EH (cell line): ENCODE measurements at places on chromosomes 11 and 22.

- no peak for DNase-seq
Measured at GRCh38 chr11:27612932-27613880, 87.0 kb downstream of the BDNF start.

GRCh38 chr11:39249566-39250365 is 2209.7 kb downstream of the LRRC4C start:
- DNase-seq = no peak

- DNase-seq = no peak
Measured at GRCh38 chr11:120832481-120833238, 191.2 kb upstream of the TBCEL start.

GRCh38 chr11:2421996-2422395 is 21.4 kb downstream of the TSSC4 start:
- DNase-seq = no peak

DNA sequence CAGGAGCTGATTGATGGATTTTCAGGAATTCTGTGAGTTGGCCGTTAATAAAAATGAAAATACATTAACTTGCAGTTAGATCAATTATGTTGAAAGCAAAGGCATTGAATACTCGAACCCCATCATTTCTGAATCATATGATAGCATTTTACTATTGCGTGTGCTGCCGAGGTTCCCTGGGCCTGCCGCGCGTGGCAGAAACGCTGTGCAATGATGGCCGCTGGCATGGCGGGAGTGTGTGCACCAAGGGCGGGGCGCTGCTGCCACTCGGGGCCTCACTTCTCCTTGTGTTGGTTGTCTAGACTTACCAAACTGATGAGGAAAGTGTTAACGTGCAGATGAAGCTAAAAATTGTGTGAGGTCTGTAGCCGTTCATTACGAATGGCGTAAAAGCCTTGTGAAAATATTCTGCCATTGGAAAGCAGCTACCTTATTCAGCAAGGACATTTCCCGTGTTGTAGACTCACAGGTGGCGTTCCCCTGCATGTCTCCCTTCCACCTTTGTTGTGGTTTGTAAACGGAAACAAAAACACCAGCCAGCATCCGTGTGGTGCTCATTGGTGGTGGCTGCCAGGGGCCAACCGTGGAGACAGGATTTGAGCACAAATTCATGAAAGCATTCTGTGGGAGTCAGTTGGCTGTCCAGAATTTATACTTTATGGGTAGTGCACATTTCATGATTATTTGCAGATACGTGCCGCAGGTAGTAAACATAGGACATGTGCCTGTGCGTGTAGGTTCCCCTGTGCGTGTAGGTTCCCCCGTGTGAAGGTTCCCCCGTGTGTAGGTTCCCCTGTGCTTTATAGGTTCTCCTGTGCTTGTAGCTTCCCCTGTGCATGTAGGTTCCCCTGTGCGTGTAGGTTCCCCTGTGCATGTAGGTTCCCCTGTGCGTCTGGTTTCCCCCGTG is 5.9 kb upstream of the GRAMD4 start:
- no peak for DNase-seq

DNA sequence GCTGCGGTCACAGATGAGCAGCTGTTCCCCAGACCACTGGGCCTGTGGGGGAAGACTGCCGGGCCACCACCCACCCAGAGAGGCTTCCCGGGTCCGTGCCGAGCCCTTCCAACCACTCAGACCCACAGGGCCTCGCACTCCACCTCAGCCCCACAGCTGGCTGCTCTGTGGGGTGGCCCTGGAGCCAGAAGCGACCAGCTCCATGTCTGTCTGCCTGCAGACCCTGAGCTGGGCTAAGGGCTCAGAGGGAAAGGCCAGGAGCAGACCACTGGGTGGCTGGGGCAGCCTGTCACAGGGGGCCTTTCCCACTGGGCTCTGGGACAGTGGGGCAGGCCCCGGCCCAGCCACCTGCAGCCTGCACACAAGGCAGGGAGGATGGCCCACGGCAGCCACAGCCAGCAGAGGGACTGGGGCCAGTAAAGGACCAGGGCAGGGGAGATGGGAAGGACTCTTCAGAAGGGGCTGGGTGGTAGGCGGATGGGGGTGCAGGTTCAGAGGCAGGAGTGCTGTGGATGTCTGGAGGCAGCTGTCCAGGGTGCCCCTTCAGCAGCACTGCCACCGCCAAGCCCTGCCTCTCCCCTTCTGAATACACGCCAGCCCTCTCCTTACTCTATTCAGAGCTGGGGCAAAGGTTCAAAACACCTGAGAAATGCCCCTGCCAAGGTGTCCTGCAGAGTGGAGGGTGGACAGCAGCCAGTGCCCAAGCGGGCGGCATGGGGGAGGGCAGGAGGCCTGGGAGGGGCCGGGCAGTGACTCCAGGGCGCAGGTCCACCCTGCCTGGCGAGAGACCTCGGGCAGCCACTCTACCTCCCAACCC is 32.2 kb downstream of the GNB1L start:
- no peak for DNase-seq

GRCh38 chr22:50302564-50302963 is 4.9 kb downstream of the PLXNB2 start:
- DNase-seq = no peak

- DNase-seq = no peak
Measured at GRCh38 chr11:72354356-72355115, 79.8 kb downstream of the CLPB start.

DNA sequence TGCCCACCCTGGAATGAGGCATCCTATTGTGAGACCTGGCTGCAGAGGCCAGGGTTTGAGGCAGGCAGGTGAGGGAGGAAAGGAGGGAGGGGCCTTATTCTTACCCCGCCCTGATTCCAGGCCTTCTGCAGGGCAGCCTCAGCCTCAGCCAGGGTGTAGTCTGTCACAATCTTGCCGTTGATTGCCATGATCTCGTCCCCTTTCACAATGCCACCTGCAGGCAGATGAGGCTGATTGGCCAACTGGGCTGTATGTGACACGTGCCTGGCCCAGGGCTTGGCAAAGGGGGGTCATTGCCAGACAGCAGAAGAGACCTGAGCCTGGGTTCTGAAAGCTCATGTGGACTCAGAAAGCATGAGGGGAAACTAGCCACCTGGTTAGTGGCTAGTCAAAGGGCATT is 21.4 kb upstream of the ABCC8 start:
- no peak for DNase-seq

GRCh38 chr11:86990031-86990430 is 34.8 kb upstream of the FZD4 start:
- DNase-seq = peak; percentile 22

DNA sequence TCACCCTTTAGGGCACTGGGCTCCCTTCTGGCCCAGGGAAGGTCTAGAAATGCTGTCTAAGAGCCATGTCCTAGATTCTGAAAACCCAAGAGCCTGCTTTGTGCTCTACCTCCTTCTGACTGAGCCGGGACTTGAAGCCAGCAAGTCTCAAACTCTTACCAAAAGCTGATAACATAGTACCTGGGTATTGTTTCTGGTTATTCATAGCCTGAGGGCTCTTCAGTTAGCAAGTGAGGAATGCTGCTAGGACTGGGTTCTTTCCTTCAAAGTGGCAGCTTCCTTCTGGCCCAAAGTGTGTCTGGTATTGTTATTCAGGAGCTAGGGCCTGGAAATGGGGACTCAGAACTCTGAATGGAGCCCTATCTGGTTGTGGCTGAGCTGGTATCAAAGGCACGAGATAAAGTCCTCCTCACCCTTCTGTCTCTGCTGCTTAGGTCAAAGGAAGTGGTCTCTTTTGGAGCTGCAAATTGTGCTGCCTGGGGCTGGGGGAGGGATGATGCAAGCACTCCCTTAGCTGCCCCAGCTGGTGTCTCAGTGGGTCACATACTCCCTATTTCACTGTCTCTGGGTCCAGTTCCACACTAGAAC is 696.0 kb upstream of the CCDC179 start:
- DNase-seq = no peak

DNA sequence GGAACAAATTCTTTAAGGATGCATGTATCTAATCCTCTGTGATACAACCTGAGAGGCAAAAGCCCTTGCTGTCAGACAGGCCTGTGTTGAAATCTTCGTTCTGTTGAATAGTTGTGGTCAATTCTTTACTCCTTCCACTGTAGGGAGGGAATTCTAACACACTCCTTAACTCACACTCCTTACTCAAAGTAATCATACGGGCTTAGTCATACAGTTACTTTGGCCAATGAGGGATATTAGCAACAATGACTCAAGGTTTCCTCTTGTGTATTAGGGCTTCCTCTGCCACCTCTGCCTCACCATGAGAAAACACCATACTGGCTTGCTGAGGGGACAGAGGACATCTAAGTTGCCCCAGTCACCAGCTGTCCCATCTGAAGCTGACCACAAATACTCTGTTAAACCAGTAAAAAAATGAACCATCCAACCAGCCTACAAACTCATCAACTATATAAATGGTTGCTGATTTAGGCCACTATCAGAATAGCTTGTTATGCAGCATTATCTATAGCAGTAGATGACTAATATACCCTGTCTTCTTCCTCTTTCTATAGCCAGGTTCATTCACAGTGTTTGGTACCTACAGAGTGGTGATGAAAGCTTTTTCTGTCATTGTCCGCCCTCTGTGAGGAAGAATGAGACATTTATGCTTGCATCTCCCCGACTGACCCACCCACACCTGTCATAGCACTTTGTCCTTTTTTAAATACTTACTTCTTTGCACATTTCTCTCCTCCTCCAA is 322.8 kb upstream of the SYN3 start:
- DNase-seq = peak; percentile 91

DNA sequence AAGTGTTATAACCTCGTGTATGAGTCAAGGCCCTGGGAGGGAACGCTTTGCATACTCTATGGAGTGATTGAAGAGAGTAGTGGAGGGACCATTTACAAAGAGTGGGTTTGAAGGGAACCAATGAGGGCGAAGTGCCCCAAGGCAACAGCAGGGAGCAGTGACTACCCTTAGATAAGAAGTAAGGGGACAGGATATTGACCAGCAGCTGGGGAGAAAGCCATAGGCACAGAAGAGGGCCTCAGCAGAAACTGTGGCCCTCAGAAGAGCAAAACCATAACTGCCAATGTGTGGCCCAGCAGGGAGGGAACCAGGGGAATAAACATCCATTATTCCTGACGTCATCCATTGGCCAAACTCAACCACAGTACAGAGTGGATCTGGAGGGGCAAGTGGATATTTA is 24.7 kb downstream of the PARVA start:
- DNase-seq = peak; percentile 33

- peak; percentile 79 for DNase-seq
Measured at GRCh38 chr22:45758603-45759002, 87.0 kb downstream of the ATXN10 start.

GRCh38 chr11:90113541-90113940 is 20.9 kb upstream of the NAALAD2 start:
- DNase-seq = no peak

DNA sequence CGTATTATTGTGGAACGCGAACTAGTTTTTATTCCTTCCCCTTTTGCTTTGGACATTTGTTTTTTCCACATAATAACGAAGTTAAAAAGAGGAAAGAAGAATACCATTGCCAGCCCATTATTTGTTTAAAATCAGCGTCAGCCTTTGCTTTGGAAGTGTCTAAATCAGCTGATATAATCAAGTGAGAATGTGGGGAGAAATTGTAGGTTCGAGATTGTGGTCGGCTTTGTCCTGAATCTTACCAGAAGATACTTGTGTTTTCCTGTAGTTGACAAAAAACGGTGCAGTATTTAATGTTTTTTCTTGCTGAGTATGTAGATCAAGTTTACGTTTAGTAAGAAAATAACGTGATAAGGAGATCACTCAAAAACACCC is 935 bp downstream of the ZNF143 start:
- DNase-seq = peak; percentile 47

DNA sequence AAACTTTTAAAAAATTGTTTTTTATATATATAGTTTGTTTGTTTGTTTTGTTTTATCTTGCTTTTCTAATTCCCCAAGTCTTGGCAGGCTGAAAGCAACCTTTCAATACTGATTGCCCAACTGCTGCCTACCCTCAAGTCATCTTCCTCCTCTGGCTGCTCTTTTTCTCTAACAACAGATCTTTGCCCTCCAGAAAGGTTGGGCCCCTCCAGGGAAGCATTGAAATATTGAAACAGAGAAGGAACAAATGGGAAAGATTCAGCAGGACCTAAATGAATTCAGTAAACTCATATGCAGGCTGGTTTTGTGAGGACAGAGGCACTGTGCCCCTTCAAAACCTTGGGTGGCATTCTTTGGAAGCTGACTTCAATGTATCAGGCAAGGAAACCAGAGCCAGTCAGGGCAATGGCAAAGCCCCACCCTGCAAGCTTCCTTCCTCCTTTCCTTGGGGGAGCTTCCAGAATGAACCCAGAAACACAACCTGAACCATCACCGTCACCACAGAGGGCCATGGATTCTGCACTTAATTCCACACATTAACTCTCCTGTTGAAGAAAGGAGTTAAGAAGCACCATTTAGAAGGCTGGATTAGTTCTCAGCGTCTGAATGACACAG is 815 bp upstream of the MS4A6A start:
- no peak for DNase-seq

DNA sequence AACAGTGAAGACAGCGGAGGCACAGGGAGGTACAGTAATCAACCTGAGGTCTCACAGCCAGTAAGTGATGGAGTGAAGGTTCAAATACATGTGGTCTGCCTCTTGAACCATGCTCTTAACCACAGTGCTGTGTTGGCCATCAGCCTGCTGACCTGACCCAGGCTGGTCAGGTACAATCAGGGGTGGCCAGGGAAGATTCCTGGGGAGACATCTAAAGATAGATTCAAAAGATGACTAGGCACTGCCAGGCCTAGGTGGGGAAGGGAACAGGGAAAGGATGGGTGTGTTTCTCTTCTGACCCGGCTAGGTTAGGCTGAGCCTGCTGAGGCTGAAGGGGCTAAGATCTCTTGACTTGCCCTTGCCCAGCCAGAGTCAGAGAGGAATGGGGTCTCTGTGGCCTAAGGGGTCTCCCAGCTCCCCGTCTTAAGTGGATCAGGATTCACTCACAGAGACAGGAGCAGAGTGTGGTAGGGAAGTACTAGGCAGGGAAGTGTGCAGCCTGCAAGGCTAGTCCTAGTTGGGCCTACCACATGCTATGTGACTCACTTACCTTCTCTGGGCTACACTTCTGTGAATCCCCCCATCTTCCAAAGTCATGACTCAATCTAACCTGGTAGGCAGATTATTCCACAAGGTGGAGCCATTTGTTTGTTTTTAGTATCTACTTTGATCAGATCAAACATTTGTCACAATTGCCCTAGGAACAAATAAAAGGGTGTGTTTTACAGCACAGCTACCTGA is 10.4 kb upstream of the SREBF2 start:
- peak; percentile 61 for DNase-seq

GRCh38 chr11:123434911-123435310 is 4.8 kb downstream of the GRAMD1B start:
- no peak for DNase-seq

DNA sequence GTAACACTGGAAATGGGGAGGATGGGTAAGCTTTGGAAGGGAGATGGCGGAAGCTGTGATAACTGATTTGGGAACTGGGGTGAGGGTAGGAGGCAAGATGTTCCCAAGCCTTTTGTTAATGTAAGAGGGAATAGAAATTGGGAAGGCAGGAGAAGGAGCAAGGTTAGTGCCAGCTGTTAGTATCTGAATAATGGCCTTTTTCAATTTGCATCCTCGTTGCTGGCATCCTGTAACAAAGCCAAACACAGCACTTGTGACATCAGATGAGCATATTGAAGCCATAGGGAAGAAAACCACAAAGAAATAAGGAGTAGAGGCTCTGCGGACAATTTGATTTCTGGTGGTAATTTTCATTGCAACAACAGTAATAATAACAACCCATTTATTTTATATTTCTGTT is 70.9 kb upstream of the CLMP start:
- DNase-seq = peak; percentile 28
